ENCODE measurements at places on chromosomes 2 and 18.

DNA sequence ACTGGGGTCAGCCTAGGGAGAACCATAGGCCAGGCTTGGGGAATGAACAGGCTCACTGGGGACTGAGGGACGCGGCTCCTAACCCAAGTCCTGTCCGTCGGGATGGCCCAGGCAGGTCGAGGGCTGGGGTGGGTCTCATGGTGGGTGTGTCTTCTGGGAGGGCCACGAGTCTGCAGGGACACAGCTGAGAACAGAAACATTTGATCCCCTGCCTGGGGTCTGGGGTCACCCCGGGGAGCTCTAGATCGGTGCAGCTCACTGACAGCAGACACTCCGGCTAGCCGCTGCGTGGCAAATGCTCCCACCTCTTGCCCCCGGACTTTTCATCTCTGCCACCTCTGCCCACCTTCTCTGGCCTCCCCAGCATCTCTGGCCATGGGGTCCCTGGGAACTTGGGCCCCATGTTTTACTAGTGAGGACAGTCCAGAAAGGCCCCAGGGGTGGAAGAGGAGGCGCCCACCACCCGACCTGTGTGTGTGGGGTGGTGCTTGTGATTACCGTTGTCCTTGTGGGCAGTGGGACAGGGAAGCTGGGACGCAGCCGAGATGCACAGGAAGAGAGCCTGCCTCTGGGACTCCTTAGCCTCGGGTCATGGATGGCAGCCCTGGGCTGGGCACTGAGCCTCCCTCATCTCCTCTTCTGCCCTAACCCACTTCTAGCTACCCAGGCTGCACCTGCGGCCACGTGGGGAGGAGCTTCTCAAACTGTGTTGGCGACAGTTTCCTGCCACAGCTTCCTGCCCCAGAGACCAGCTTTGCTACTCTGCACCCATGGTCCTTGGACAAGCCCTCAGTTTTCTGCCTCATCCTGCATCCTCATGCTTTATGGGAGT lies 4.9 kb downstream of the ZAP70 start:
- DNase-seq: peak; percentile 61

GRCh38 chr18:25592804-25593360 lies 240.9 kb upstream of the ZNF521 start:
- DNase-seq: no peak

GRCh38 chr2:16335604-16335930 lies 330.1 kb downstream of the CYRIA start:
- no peak for DNase-seq

- DNase-seq: no peak
Observed at GRCh38 chr2:58006256-58006951, 40.2 kb upstream of the VRK2 start.

- no peak for DNase-seq
Observed at GRCh38 chr18:5175378-5175777, 21.7 kb downstream of the AKAIN1 start.

DNA sequence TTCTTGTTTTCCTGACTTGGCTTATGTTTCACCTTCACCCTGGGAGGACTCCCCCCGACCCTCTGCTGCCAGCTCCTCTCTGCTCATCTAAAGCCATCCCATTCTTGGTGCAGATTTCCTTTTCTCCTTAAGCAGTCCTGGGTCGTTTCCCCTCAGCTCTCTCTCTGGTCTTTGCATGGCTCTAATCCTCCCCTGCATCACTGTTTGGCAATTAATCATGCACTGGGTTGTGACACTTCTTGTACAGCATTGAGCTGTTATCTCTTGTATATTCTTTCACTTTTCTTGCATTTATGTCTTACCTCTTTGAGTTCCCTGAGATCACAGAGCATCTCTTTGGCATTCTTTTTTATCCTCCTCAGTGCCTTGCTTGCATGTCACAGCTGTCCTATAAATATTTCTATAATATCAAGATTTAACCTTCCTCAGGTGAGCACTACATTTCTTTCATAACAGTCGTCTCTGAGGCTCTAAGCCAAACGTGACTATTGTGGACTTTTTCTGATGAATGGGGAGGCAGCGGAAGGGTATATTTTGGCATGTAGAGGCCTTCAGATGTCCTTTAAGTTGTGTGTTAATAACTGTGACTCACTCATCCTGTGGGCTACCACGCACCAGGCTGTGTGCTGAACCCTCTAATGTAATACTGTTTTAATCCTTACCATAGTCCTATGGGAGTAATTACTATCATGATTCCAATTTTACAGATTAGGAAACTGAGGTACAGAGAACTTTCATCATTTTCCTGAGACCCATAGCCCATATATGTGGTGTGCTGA lies 507.5 kb downstream of the SLC4A3 start:
- no peak for DNase-seq

GRCh38 chr2:127906206-127906926 lies 20.6 kb upstream of the AMMECR1L start:
- DNase-seq: no peak

GRCh38 chr2:11196246-11196645 lies 41.0 kb downstream of the SLC66A3 start:
- DNase-seq: no peak

- no peak for DNase-seq
Observed at GRCh38 chr18:26919627-26920026, 54.1 kb upstream of the AQP4 start.

DNA sequence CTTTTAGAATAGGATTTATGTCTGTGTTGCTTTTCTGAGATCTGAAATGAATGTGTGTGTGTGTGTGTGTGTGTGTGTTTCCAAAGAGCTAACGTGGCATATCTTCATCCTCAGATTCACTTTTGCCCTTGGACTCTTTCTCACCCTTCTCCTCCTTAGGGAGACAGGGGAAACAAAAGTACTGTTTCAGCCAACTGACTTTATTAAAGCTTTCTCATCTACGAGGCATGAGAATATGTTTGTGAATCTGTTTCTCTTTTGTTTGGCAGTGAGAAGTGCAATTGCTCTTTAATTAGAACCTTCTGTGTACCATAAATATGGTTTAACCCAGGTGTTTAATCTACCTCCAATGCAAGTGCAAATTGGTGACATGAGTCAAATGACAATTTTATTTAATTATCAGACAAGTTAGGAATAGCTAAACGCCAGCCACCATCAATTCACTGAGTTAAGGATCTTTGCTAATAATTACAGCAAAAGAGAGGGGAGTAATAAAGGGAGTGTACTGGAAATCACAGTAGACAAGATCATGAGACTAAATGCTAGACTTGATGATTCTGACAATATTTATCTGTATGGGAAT lies 186.4 kb upstream of the COL3A1 start:
- no peak for DNase-seq

- no peak for DNase-seq
Observed at GRCh38 chr18:66167829-66168684, 417.2 kb downstream of the CDH7 start.

DNA sequence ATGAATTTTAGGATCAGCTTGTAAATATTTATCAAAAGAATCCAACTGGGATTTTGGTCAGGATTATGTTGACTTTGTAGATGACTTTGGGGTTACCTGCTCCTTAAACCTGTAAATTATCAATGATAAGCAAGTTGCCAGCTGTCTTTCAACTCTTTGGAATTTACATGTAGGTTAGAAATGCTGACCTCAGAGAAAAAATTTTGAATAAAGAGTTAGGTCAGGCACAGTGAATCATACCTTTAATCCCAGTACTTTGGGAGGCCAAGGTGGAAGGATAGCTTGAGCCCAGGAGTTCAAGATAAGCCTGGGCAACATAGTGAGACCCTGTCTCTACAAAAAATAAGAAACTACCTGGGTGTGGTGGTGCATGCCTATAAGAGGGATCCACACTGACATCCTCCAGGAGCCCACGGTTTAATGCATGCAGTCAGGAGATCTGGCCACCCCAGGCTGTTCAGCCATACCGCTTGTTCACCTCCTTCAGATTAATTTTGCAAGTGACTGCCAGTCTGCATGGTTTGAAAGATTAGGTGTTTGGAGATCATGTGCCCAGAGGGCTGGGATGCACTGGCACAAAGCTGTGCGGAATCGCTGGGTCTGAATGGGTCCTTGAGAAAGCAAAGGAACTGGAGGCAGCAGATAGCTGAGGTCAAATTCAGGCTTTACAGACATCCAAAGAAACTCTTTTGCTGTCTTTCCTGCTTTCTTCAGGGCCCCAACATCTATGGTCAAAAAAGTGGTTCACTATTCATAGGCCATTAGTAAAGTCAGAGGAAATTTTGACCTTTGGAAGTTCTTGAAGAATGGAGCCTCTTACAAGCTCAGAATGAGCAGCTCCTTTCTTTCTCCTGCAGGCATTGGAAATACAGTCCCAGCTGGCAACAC lies 83.4 kb upstream of the TXNDC2 start:
- DNase-seq: no peak

DNA sequence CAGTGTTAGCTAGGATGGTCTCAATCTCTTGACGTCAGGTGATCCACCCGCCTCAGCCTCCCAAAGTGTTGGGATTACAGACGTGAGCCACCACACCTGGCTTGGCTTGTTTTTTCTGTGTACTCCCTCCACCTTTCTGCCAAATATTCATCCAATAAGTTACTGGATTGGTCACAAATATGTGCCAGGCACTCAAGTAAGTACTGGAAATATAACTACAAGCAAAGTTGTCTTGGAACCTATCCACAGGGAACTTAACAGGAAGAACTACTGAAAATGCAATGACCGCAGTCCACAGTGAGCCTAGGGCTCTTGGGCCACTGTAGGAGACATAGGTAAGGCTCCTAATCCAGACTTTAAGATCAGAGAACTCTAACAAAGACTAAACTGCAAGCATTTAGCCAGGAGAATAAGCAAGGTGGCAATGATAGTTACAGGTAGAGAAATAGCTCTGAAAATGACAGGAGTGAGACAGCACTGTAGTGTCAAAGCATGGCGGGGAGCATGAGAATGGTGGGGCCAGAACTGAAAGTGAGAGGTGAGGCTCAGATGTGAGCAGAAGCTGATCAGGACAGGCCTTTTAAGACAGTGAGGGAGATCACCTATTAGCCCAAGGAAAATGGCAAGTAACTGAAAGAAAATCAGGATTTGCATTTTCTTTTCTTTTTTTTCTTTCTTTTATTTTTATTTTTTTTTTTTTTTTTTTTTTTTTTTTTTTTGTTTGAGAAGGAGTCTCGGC lies 252.1 kb downstream of the RBM43 start:
- no peak for DNase-seq

- no peak for DNase-seq
Observed at GRCh38 chr2:126222278-126222677, 433.7 kb upstream of the GYPC start.

DNA sequence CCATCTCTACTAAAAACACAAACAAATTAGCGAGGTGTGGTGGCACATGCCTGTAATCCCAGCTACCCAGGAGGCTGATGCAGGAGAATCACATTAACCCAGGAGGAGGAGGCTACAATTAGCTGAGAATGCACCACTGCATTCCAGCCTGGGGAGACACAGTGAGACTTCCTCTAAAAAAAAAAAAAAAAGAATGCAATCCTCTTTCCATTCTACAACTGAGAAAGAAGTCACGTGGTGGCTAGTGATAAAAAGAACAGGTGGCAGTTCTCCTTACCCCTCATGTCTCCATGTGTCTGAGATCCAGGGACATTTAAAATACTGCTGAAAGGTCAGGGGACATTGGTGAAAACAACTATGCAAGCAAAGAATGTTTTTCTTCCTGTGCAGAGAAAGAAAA lies 24.4 kb upstream of the GPR39 start:
- no peak for DNase-seq

GRCh38 chr18:55577812-55578539 lies 10.0 kb downstream of the TCF4 start:
- no peak for DNase-seq

DNA sequence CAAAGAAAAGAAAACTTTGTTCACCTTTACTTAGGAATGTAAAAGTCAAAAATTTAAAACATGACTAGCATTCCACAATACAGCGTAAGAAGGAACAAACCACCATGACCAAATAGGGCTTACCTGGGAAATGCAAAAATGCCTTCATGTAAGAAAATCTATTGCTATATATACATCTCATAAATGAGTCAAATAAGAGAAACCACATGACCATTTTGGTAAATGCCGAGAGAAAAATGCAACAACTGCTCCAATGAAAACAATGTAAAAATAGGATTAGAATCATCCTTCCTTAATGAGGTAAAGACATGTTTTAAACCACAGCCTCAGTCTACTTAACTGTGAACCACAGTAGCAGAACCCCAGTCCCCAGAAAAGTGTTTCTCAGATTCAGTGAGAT lies 49.4 kb downstream of the TGOLN2 start:
- no peak for DNase-seq

DNA sequence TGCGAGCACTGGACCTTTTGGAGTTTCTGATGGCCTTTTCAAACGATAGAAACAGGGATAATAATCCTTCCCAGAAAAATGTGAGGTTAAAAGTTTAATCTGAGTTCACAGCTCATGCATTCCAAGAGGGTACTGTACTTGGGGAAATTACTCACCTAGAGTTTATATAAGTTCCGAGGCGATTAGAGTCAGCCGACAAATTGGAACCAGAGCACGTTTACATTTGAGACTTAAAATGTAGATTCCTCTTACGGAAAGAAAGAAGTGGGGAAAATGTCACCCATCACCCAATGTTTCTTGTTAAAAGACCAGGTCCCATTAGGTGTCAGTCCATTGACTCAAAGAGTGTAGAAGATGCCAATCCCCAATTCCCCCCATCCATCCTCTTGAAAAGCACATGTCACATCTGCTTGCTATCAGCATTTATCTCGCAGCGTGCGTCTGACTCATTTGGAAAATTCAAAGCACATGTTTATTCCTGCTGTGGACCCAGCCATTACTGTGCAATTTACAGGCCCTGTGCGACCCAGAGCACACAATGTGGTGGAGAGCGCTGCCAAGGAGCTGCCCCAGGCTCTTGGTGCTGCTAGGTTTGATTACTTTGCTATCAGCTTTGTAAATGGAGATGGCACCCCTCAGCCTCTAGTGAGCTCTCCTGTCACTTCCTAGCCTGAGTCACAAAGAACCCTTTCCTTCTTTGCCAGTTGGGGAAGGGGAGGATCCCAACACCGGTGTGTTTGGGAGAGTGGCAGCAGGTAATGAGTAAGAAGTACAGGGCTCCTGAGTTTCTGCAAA lies 104.8 kb downstream of the COLEC12 start:
- no peak for DNase-seq

- no peak for DNase-seq
Observed at GRCh38 chr2:238102865-238103264, 2.7 kb downstream of the ESPNL start.

DNA sequence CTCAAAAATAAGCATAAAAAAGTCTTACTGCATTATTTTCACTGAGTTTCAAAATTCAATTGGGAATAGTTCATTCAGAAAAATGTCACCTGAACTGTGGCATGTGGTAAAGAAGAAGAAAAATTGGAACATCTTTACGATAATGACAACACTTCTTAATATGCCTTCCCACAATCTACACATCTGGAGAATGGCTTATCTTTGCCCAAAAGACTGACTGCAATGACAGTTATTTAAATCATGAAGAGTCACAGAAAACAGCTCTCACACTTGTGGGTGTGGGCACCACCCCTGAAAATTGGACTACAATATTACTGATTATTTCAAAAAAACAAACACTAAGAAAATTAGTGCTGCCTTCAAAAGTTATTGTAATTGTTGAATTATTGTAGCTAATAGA lies 152.3 kb downstream of the USP34 start:
- DNase-seq: no peak
